RWPE2 (cell line): ENCODE measurements at places on chromosomes 1 and 21.
A peak's percentile ranks its signal among the peaks of the same experiment; 100 is the strongest.

GRCh38 chr1:179707406-179707805, 35.7 kb upstream of the FAM163A start:
- DNase-seq, result no peak

- no peak for DNase-seq
Measured at GRCh38 chr1:202551683-202552082, 158.6 kb downstream of the SYT2 start.

DNA sequence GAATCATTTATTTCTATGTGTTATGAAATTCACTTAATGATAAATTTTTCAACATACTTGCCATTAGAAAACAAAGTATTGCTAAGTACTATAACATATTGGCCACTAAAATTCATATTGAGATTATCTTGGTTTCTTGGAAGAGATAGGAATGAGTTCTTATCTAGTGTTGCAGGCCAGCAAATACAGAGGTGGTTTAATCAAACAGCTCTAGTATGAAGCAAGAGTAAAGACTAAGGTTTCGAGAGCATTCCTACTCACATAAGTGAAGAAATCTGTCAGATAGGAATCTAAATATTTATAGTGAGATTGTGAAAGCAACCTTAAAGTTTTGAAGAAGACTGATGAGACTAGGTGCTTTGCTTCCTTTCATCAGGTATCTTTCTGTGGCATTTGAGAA, 37.9 kb upstream of the FOXE3 start:
- DNase-seq, result no peak

GRCh38 chr1:176752505-176752904, 289.5 kb downstream of the PAPPA2 start:
- no peak for DNase-seq

GRCh38 chr1:81345110-81345509, 455.6 kb upstream of the ADGRL2 start:
- no peak for DNase-seq

DNA sequence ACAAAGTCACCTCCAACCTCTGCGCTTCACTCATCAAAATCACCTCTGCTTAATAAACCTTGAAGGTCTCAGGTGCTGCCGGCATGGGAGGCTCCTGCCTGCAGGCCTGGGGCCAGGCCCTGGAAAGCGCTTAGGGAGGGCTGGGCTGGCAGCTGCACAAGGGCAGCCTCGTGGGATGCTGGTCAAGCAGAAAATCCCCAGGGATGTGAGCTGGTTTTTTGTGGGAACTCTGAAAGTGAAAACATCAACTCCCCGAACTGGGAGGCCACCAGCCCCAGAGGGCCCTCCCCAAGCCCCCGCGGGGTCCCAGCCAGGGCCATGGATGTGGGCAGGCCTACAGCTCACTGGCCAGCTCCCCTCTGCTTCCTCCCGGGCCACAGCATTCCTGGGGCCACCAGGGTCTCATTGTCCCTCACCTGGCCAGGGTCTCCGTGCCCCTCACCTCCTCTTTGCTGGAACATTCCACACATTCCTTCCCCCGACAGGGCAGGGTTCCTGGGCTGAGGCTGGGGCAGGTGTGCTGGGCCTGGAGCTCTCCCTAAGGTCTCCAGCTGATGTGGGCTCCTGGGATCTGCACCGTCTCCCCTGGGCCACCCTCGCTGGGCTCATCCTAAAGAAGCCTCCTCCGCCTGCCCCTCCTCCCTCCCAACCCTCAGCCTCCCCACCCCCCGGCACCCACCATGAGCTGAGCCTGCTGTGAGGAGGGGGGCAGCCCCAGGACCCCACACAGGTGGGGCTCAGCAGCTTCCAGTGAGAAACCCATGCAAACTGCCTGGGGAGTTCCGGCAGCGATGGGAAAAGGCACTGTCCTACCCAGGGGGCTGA, 36.0 kb upstream of the POFUT2 start:
- DNase-seq, result peak; percentile 40

- DNase-seq, result no peak
Measured at GRCh38 chr1:53495633-53496345, 36.6 kb downstream of the DMRTB1 start.

DNA sequence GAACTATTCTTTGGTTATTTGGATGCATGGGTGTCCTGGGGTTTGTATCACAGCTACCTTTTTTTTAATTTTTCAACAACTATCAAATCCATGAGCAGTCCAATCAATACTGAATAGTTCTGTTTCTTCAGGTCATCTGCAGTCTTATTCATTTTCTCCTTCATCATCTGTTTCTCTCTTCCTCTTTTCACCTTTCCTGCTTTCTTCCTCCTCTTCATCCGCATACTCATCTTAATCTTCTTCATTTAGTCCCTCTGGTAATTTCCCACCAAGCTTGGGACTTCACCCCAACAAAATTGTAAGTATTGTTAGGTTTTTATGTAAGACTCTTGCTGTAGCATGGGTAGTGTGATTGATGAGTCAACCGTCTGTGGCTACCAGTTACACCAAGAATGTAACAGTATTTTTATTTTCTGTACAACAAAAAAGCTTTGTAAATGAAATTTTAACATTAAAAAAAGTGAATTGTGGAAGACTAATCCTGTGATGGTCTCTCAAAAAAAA, 184.1 kb upstream of the RNPC3 start:
- no peak for DNase-seq

DNA sequence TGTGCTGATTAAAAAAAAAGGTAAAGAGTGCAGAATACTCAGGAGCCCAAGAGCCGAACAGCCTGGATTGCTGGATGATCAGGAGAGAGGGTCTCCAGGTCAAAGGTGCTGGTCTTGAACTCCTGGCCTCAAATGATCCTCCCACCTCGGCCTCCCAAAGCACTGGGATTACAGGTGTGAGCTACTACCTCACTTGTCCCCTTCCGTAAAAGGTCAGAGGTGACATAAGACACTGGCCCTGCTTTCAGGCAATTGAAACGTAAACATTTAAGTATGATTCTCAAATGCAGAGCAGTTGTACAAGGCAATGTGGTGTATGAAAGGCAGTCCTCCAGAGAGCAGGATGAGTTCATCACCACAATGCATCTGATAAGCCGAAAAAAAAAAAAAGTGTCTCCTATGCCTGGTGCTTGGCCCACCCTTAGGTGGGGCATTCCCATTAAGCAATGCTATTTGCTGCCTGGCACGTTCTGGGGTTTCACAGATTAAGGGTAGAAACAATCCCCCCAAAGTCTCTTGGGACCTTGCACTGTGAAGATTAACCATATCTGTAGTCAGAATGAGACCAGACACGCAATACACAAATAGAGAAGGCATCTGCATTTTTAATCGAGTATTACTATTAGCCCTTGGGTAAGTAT, 47.7 kb downstream of the PARP1 start:
- no peak for DNase-seq

GRCh38 chr1:59601041-59601441, 213.7 kb upstream of the HOOK1 start:
- DNase-seq, result no peak

DNA sequence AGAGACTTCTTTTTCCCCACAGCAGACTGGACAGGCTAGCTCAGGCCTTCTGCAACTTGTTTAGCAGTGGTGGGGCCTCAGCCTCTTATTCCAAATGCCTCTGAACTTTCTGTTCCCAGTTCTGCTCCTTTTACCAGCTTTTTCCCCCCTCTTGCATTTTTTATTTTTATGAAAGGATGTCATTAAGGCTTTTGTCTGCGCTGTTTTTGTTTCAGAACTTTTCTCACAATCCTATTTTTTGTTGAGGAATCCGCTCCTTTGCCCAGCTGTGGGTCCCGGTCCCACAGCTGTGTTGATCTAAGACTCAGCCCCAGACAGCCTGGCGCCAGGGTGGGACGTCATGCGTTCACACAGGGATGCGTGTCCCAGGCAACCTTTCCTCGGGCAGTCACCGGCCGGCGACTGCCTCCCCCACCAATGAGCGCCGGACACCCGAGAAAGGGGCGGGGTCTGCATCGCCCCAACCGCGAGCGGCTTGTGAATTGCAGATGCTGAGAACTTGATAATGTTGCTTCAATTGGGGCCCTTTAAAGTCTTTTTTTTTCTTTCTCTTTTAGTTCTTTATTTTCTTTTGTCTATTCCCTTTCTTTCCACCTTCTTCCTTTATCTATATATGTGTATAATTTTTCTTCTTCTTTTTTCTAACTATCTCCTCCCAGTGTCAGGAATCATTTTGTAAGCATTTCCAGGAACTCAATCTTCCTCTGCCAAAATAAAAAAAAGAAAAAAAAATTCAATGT, 3.0 kb upstream of the ID3 start:
- DNase-seq, result peak; percentile 92

DNA sequence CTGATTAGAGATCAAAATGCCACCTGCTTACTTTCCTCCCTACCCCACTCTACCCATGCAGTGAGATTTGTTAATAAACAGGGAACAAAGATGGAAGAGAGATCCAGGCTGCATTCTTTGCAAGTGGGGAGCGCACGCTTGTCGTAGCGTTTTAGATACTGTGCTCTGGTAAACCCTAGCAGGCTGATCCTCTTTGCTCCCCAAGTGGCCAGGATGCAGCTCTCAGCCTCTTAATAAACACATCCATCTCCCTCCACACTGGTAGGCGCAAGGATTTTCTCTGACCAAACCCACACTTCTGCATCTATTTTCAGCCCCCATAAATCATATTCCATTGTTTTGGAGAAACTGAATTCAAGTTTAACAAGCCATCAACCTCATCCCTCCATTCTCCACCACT, 2.9 kb downstream of the PGBD5 start:
- DNase-seq, result no peak
